Breast epithelium (tissue), 4 donors: ENCODE measurements at places on chromosomes 2 and 18. TPM values are rescaled to one million over a fixed set of nuclear protein-coding genes. Genes with fewer than 3 reads are reported as not detected.

Gene TEKT4
- total RNA-seq = not detected

DNA sequence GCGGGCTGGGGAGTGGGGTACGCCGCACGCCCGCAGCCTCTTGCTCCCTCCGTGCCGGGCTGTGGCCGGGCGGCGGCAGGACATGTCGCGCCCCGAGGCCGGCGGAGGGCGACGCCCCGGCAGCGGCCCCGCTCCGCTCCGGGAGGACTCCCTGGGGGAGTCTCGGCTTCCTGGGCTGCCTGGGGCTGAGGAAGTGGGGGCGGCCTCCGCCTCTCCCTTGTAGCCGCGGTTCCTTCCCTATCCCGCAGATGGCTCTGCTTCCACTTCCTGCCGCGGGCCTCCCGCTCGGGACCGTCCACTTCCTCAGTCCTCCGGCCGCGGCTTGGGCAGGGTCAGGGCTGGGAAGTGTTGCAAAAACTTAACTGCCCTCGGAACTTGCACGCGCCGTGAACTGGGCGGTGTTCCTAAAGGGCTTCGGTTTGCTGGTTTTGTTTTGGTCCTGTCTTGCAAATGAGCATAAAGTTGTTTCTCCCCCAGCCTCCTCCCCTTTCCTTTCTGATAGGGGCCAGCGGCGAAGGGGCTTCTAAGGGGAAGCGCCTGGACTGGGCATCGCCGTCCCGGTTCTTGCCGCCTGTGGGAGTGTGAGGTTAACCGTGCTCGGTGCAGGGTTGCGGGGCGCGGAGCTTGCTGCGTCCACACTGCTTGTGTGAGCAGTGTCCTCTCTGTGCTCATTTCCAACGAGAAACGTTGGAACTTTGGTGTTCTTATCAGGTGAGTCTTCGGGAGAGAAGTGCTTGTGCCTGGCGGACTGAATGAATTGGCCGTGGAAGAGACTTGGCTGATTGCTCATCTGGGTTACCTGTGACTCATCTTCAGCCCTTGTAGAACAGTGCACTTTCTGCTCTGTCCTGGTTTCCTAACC, 600 bp downstream of the RALB start:
- peak; percentile 79 for DNase-seq

- DNase-seq = no peak
Observed at GRCh38 chr18:75823471-75823870, 396.0 kb upstream of the SMIM21 start.

Gene STK39
- 19.2 TPM for total RNA-seq

GRCh38 chr2:39018638-39019037, 102.2 kb downstream of the SOS1 start:
- no peak for DNase-seq

Gene PLEKHH2
- 42.1 TPM for total RNA-seq

- no peak for DNase-seq
Observed at GRCh38 chr18:29377346-29377745, 1200.4 kb upstream of the CDH2 start.

Gene SLC40A1
- 183 TPM for total RNA-seq

Gene STAMBP
- total RNA-seq = 26.1 TPM

DNA sequence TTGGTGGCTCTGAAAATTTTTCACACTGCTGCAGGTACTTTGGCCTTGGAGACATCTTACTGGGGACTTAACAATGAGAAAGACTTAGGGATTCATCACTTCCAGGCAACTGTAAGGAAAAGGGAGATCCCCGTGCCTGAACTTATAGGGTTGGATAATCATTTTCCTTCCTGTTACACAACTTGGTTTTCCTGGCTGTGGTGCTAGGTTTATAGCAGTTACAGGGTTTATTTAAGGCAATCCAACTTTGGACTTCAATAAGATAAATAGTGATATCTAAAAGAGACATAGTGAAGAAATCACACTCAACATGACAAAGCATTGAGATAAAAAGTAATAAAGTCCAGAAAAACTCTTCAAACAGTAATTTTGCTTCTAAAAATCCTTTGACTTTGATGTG, 70.2 kb upstream of the RAPH1 start:
- no peak for DNase-seq

GRCh38 chr2:140643761-140644187, 1487.0 kb downstream of the LRP1B start:
- DNase-seq = no peak

DNA sequence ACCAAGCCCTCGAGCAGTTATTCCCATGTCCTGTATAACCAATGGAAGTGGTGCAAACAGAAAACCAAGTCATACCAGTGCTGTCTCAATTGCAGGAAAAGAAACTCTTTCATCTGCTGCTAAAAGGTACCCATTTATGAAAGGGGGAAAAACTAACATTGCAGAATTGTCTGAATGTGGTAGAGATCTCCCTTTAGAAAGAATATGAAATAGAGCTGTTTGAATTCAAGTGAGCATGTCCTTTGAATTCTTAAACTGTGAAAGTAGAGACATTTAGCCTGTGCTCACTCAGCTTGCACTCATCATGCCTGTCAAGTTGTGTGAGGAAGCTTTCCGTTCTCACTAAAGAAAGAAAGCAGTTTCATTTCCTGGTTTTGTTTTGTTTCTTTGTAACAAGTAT, 87.4 kb downstream of the EML4 start:
- no peak for DNase-seq

- DNase-seq = no peak
Observed at GRCh38 chr2:86426271-86426670, 14.9 kb upstream of the KDM3A start.

GRCh38 chr2:21924640-21925285, 801.0 kb downstream of the TDRD15 start:
- DNase-seq = no peak

Gene MLPH
- total RNA-seq = 242 TPM

DNA sequence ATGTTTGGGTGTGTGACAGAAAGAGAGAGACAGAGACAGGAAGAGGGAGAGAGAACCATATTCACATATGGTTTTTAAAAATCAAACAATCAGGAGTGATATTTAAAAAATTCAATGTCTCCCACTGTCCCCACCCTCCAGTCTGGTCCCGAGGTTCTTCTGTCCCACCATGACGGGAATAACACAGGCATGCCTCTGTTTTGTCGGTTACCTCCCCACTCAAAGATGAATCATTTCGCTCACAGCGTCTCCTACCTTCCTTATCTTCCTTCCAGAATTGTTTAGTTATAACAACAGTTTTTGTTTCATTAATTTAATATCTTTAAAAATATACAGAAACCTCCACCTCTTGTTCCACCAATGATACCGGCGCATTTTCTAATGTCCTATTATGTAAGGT, 113.0 kb downstream of the KCNF1 start:
- DNase-seq = no peak

DNA sequence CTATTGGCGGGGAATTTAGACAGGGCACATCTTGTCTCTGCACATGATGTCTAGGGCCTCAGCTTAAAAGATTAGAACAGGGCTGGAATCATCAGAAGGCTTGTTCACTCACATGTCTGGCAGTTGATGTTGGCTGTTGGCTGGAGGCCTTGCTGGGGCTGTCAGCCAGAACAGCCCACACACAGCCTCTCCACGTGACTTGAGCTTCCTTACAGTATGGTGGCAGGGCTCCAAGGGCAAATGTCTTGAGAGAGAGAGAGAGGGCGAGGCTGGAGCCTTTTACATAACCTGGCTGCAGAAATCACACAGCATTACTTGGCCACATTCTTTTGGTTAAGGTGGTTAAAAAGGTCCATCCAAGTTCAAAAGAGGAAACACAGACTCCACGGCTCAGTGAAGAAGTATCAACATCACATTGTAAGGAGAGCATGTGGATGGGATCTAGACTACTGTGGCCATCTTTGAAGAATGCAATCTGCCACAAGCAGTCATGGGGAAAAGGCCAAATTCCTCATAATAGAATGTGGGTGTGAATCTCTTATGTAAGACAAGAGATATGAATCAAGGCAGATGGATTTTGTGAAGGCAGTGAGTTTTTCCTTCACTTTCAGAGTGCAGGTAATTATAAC, 30.4 kb downstream of the SRSF7 start:
- peak; percentile 73 for DNase-seq

DNA sequence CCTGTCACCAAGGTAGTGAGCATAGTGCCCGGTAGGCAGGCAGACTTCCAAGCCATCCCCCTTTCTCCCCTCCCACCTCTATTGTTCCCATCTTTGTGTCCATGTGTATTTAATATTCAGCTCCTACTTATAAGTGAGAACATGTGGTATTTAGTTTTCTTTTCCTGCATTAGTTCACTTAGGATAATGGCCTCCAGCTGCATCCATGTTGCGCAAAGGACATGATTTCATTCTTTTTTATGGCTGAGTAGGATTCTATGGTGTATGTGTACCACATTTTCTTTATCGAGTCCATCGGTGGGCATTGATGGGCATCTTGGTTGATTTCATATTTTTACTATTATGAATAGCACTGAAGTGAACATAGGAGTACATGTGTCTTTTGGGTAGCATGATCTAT, 35.3 kb downstream of the MMADHC start:
- DNase-seq = no peak

GRCh38 chr18:21998486-21998885, 170.9 kb upstream of the GATA6 start:
- DNase-seq = no peak

Gene ARHGAP15
- 10.7 TPM for total RNA-seq

GRCh38 chr2:86293612-86294011, 43.8 kb downstream of the REEP1 start:
- no peak for DNase-seq

GRCh38 chr2:102253140-102253752, 58.1 kb upstream of the IL1RL1 start:
- no peak for DNase-seq

- no peak for DNase-seq
Observed at GRCh38 chr2:96157649-96158553, 12.7 kb upstream of the DUSP2 start.

Gene FKBP1B
- 3.2 TPM for total RNA-seq

Gene IL36RN
- not detected for total RNA-seq

- peak; percentile 28 for DNase-seq
Observed at GRCh38 chr2:237865623-237866041, 6.2 kb downstream of the RAMP1 start.

Gene ANKRD62
- total RNA-seq = not detected

Gene FBXO48
- total RNA-seq = 1.6 TPM

Gene CFC1
- total RNA-seq = not detected

DNA sequence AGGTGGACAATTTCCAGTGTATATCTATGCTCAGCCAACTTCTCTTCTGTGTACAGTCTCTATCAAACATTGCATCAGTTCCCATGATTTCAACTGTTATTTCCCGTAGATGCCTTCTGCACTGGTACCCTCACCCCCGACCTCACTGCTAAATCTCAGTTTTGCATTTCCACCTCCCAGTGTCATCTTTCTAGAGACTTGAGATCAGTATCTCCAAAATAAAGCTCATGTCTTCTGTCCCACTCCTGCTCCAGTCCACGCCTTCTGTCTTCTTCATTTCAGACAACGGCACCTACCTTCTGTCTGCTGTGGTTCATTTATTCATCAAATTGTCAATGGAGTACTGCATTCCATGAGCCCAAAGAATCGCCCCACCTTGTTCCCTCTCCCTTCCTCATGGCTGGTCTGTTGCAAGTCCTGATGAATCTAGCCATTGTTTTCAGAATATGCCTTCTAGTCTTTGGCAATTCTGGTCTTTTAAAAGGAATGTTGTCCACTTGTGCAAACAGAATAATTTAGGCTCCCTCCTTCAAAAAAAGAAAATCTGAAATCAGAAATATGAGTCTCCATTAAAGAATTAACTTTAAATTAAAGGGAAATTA, 23.3 kb upstream of the NPAS2 start:
- DNase-seq = no peak

DNA sequence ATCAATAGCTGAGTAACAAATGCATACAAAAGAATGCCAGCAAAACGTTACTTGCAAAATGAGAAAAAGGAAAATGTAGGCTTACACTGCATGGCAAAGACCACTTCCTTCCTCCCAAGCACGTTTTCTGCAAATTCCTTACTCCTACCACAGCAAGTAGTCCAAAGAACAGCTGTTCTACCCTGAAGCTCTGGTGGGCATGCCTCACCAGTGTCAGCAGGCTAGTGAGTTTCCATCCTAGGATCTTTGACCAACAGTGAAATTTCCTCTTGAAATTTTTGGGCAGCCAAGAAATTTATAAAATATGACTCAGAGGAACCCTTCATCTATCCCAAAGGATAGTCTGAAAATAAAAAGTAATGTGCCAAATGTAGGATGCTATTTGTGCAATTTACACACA, 123.9 kb downstream of the ZNF532 start:
- no peak for DNase-seq

DNA sequence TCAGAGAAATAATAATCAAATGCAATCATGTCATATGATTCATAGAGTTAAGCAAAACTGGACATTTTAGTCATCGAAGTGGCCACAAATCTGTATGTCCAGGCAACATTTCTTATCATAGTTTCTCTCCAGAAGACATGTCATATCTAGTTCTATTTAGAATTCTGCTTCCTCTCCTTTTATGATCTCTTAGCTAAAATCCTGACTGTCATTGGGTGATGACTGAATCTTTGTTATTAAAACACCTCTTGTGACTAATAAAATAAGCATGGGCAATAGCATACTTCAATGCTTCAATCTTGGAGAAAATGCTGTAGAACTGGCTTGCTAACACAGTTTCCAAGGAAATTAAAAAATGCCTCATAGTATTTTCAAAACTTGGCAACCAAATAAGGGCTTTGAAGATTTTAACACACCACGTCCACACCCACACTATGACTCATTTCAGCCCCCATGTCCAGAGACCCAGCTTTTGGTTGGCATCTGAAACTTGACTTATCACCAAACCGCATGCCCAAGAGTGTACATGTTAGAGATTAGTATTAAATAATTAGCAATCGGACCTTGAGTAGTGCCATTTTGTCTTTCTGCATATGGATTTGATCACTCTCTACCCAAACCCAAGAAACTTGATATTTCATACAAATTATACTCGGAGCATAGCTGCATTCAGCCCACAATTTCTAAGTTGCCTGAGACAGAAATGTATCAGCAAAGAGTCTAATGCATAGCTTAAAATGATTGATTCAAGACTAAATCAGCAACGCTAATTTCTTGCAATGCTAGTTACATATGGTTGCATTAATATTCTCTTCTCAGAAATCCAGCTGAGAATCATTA, 106.5 kb upstream of the ETAA1 start:
- DNase-seq = no peak

DNA sequence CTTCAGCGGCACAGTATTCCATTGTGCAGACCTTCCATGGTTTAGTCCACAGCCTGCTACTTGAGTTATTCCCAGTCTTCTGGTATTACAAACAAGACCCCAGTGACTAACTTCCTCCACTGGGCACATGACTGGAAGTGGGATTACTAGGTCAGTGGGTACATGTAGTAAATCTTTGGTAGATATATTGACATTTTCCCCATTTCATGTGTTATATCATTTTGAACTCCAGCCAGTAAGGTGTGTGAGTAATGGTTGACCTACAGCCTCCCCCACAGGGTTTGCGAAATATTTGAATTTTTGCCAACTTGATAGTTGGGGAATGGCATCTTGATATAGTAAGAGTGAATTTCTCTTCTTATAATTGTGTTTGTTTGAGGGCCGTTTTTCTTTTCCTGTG, 58.8 kb downstream of the RNF144A start:
- no peak for DNase-seq

GRCh38 chr2:235328991-235329390, 164.9 kb upstream of the AGAP1 start:
- no peak for DNase-seq

GRCh38 chr18:3491981-3492555, 42.1 kb downstream of the TGIF1 start:
- DNase-seq = no peak

- DNase-seq = no peak
Observed at GRCh38 chr2:100239486-100240210, 82.7 kb downstream of the LONRF2 start.

Gene SPC25
- 1.1 TPM for total RNA-seq

GRCh38 chr18:57110290-57110689, 36.6 kb upstream of the BOD1L2 start:
- DNase-seq = no peak

- no peak for DNase-seq
Observed at GRCh38 chr2:85631316-85631715, 15.3 kb downstream of the USP39 start.
